LoVo (cell line): ENCODE measurements at places on chromosomes 7 and 10.

DNA sequence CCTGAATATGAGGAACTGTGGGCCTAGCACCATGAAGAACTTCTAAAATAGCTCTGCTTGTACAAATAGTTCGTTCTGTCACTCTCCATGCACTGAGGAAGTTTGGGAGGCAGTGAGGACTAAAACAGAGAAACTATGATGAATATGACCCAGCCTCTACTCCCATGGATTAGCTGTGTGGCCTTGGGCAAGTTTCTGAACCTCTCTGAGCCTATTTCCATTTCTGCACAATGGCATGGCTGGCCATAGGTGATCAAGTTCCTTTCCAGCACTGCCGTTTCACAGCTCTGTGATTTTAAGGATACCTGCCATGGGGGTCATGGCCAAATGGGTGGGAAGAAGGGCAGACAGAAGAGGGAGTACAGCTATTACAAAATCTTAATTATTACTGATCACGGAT lies 57.6 kb downstream of the SORBS1 start:
- no peak for DNase-seq

- no peak for DNase-seq
These were observed 29.9 kb downstream of the ZC3HC1 start for GRCh38 chr7:130021105-130021834.

GRCh38 chr7:141609576-141609975 lies 58.4 kb downstream of the AGK start:
- DNase-seq: no peak

- DNase-seq: no peak
These were observed 42.9 kb downstream of the CCDC3 start for GRCh38 chr10:12958546-12959110.

DNA sequence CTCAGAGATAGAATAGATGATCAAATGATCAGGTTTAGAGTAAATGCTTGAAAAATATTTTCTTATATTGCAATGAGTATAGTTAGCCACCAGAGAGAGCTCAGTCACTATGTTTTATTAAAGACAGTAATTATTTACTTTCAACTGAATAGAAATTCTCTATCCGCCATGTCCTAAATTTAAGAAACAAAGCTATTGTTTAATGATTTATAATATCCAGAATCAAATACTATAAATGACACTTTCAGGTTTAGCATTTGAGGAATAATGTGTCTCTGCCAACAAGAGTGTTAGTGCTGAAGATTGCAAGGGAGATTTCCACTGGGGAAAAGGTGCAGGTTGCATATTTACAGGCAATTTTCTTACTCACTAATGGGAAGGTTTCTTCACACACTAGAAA lies 184.7 kb downstream of the DGKB start:
- peak; percentile 56 for DNase-seq

- DNase-seq: no peak
These were observed 3.4 kb downstream of the KCNIP2 start for GRCh38 chr10:101840102-101840684.

- DNase-seq: no peak
These were observed 24.2 kb upstream of the C10orf95 start for GRCh38 chr10:102475451-102476040.

GRCh38 chr7:45434167-45434784 lies 139.9 kb upstream of the ADCY1 start:
- no peak for DNase-seq

DNA sequence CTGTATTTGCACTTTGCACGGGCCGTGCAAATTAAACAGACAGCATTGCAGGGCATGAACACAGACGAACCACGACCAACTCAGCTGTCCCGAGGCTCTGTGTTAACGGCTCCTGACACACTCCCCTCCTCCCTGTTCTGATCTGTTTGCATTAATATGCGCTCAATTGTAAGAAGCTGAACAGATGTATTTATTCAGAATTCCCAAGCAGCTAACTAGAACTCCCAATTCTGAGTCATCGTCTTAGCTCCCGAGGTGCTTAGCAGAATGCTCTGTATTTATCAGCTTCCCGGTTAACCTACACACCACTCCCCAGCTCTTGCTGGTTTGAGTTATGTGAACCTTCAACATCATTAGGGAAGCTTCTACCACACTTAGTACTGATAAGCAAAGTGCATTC lies 286.4 kb downstream of the PTPRN2 start:
- DNase-seq: no peak

GRCh38 chr7:66238773-66239466 lies 33.8 kb downstream of the TPST1 start:
- DNase-seq: no peak

GRCh38 chr7:101168412-101169049 lies 3.2 kb upstream of the VGF start:
- DNase-seq: no peak

GRCh38 chr10:44660271-44660670 lies 250.9 kb upstream of the TMEM72 start:
- no peak for DNase-seq

DNA sequence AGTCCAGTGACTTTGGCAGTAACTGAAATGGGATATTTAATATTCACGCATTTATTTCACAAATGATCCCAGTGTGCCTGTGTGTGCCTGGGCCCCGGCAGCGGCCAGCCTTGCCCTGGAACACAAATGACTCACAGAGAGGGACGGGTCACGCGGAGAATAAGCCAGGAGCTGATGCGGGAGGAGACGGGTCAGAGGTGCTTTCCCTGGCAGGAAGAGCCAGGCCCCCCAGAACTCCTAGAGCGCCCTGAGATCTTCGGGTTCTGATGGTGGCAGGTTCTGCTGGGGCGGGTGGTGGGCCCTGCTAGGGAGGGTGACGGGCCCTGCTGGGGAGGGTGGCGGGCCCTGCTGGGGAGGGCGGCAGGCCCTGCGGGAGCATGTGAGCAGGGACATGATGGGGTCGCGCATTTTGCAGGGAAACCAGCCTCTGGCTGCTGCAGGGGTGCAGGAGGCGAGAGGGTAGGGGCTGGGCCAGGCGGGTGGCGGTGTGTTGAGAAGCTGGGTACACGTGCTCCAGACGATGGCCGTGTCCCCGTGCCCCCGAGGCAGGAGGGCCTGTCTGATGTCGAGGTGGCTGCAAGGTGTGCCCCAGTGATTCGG lies 84.2 kb upstream of the DIP2C start:
- DNase-seq: no peak

DNA sequence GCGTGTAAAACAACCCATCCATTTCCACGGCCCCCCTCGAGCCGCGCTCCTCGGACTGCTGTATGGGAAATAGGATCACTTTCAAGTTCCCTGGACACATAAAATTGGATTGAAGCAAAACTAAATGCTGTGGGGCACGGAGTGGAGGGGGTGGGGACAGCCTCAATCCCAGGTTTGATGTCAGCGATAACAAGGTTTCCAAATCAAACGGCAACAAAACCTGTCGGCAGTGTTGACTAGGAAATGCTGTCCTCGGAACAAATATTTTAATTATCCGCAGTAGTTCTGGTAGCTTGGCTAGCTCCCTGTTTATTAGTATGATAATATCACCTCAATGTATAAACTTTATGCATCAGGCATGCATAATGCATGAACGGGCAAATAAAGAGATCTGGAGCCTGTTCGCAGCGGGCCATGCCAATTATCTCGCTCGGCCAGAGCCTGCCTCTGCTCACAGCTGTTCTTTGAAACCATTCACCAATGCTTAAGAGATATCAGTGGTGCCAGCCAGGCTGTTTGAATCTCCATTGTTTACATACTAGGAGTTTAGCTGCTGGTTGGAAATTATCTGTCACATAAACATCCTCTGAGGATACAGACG lies 161.1 kb downstream of the PAXIP1 start:
- DNase-seq: no peak

GRCh38 chr7:78620920-78621319 lies 822.3 kb downstream of the PHTF2 start:
- peak; percentile 32 for DNase-seq

- no peak for DNase-seq
These were observed 2.0 kb downstream of the RTKN2 start for GRCh38 chr10:62266611-62267010.

DNA sequence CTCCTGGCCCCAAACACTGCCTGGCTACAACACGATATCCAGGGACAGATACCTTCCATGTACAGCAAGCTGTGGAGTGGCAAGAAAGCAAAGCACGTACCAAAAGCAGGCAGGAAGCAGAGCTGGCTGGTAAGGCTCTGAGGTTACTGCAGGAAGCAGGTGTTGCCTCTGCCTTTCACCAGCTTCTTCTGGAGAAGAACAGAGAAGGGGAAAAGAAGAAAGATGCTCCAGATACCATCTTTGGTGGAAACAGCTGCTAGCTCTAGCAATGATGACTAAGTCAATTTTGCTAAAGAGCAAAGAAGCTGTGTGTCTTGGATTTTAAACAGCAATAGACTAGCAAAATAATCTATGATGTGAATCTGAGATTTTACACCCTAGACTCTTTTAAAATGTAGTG lies 34.9 kb upstream of the PRSS1 start:
- DNase-seq: no peak

- no peak for DNase-seq
These were observed 34.7 kb upstream of the HPS1 start for GRCh38 chr10:98481404-98481945.

DNA sequence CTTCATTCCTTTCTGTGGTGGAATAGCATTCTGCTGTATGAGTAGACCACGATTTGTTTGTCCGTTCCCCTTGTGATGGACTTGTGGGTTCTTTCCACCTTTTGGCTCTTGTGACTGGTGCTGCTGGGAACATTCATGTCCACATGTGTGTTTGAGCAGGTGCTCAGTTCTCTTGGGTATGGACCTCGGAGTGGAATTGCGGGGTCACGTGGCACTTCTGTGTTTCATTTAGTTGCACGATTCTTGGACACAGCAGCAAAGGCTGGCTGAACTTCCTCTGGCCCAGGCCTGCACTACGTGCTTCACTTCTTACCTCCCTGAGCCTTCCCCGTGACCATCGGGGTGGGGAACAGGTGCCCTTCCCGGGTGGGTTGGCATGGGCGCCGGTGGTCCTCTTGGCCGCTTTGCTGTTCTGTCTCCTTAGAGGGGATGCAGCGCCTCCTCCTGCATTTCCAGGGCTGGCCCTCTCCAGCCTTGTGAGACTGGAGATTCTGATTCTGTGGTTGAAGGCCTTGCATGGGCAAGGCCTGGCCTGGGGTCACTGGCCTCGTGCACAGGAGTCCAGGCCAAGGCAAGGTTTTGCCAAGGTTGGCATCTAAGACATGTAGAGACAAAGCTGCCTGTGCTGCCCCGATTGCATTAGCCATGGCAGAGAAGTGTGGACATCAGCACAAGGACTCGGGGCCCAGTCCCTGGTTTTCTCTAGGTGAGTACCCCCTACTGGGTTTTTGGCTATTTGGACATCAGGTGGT lies 25.1 kb downstream of the DOCK1 start:
- DNase-seq: no peak

GRCh38 chr7:142298009-142298408 lies 40.2 kb upstream of the PRSS58 start:
- no peak for DNase-seq

DNA sequence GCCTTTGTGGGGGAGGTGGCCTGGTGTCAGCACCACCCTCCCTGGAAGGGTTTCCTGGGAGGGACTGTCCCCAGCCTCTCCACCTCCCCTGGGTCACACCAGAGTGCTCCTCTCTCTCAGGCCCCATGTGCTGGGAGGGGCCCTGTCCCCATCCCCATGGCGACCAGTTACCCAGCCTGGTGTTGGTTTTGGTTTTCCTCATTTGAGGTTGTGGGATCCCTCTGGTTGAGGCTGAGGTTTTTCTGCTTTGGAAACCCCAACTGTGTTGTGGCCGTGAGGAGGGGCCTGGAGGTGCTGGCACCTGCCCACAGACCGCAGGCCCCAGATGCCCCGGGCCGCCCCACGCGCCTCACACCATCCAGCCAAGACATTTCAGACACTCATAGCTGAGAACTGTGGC lies 106.3 kb downstream of the GRK5 start:
- no peak for DNase-seq

DNA sequence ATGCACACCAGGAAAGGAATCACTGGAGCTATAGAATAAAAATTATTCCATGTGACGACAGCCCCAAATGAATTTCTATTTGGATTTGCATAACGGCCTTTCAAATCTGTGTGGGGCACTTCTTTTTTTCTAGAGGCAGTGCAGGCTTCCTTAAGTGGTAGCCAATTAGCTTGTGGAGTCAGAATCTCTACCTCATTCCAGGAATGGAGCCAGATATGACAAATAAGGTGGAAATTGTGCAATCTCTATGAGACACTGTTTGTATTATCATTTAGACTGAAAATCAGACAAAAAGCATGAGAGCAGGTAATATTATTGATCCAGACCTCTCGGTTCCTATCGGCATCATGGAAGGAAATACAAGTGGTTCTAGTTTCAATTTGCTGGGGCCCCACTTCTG lies 78.7 kb downstream of the BEND7 start:
- no peak for DNase-seq

DNA sequence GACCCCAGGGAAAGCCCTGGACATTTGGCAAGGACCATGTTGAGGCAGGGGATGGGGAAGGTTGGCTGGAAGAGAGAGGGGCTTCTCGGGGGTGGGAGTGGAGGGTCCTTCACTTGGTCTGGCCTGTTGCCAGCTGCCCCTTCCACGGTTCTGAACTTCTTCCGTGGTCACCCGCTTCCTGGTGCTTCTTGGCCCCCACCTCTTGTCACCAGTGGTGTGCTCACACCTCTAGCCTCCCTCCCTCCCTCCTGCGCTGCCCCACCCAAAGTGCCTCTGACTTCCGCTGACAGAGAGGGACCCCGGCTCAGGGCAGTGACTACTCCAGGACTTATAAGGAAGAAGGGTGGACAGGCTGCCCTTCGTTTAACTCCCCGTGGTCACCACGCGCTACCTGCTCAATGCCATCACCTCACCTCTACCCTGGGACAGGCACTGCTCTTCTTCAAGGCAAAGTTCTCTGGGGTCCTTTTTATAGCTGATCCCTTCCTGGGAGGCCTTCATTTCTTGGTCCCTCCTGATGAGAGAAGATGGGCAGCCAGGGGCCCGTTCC lies at the start of gene MUC12:
TSS of gene MUC12 (plus strand) at position 500 of the 550 bp plus-strand sequence. CDS start 58 bp downstream, outside the sequence.
- DNase-seq: no peak

- DNase-seq: no peak
These were observed 60.7 kb downstream of the VCL start for GRCh38 chr10:74058658-74059057.

- no peak for DNase-seq
These were observed 55.2 kb downstream of the FHIP2A start for GRCh38 chr10:114876602-114877300.

GRCh38 chr10:114030140-114030539 lies 13.5 kb upstream of the ADRB1 start:
- peak; percentile 17 for DNase-seq

DNA sequence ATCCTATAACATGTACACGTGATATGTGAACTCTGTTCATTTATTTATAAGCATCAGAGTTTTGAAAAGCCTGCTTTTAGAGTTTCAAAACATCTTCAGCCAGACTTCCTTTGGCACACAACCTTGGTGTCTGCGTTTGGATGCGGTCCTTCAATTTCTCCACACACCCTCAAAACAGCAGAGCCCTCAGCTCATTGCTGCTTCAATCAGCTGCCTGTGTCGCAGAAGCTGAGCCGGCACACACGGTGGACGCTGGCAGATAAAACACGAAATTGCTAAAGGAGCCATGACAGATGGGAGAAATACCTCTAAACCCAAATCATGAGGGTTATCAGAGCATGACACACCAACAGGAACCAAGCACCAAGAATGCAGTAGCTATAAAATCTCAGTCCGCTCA lies 396.4 kb upstream of the AKR1E2 start:
- no peak for DNase-seq

- DNase-seq: no peak
These were observed 61.6 kb downstream of the LSM5 start for GRCh38 chr7:32428546-32428945.
